Lung microvascular endothelial cell (primary cell): ENCODE measurements at places on chromosomes 4 and X.

GRCh38 chr4:113404841-113405240 lies 355.4 kb downstream of the ANK2 start:
- peak; percentile 16 for DNase-seq

- no peak for DNase-seq
These were observed 31.2 kb downstream of the CHM start for GRCh38 chrX:86016139-86016538.

GRCh38 chr4:55906989-55907388 lies 41.8 kb upstream of the CEP135 start:
- peak; percentile 44 for DNase-seq

DNA sequence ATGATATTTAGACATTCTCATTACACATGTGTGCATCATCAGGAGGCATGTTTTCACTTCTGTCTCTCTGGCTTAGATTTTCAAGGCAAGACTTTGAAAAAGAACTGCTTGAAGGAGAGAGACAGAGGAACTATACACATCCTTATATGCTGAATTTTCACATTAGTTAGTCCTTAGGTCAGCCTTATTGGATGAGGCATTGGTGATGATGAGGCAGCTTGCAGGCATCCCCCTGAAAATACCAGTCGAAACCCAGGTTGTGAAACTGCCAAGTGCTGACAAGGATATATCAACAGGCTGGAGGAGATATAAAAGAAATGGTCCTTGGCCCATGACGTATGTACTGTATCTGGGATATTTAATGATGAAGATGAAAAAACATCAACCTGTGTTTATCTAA lies 297.2 kb upstream of the AADAT start:
- no peak for DNase-seq

GRCh38 chr4:8727546-8728510 lies 135.3 kb downstream of the CPZ start:
- no peak for DNase-seq

DNA sequence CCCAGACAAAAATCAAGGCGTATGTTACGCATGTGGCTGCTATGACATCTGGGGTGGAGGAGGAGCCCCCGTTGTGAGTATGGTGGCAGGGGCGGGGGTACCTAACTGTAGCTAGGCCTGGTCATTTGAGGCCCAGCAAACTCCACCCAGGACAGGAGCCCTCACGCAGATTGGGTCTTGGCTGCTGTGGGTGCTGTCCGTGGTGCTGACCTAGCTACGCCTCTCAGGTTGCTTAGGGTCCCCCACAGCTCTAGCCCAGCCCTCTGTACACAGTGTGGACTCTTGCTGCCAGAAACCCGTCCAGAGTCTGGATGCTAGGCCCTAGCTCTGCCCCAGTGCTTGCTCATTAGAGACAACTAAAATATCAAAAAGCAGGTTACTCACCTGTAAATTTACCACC lies 146.7 kb upstream of the PSAPL1 start:
- peak; percentile 45 for DNase-seq

DNA sequence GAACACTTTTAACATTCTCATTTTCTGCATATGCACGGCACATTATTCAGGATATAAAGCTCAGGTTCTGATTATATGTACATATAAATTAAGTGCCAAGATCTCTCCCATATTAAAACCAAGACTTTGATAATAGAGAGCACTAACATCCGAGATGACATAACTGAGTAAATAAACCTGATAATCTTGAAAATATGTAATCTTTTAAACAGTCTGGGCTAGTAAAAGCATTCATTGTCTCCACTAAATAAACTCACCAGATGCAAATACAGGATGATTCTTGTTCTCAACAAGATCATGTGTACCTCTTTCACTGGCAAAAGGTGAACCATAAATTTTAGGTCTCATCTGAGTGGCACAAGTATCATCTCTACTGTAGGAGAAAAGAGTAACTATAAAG lies 942.2 kb downstream of the TRAM1L1 start:
- no peak for DNase-seq
